Inflammatory macrophage (primary cell): ENCODE measurements at places on chromosomes 3 and 15.

- DNase-seq = no peak
These were observed 23.3 kb upstream of the CHMP2B start for GRCh38 chr3:87203809-87204208.

- DNase-seq = no peak
These were observed 1.9 kb upstream of the FETUB start for GRCh38 chr3:186638259-186638658.

- DNase-seq = peak; percentile 63
These were observed 630 bp downstream of the ATP6V1A start for GRCh38 chr3:113747283-113748046.

- DNase-seq = no peak
These were observed 758.4 kb upstream of the ROBO1 start for GRCh38 chr3:80526153-80526552.

DNA sequence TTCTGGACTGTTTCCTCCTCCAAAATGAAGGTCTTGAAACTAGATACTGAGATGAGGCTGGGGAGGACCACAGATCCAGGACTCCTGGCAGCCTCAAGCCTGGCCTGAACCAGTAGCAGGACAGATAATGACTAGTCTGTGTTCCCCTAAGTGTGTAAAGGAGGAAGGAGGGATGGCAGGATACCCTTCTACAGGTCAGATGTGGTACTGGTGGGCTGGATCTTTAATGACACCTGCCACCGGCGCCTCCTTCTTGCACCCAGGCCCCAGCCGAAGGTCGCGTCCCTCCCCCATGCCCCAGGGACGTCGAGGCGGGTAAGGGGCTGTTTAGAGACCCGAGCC is 556 bp downstream of the USP19 start:
- peak; percentile 4 for DNase-seq

GRCh38 chr3:12188328-12188648 is 29.6 kb upstream of the TIMP4 start:
- no peak for DNase-seq

DNA sequence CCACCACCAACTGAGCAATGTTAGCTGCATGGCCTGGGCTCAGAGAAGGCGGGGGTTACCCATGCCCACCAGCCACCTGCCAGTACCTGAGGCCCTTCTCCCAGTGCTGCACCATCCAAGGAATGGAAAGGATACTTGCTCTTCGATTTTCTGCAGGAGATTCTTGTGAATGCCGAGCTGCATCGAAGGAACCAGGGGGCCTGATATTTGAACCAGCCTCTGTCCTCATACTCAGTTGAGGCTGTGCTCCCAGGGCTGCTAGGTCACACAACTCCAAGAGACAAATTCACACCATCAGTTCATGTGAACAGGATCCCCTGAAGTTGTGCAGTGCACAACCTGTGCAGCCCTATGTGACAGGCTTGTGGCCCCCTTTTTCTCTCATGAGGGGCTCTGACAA is 18.0 kb downstream of the PLA2G4F start:
- no peak for DNase-seq

DNA sequence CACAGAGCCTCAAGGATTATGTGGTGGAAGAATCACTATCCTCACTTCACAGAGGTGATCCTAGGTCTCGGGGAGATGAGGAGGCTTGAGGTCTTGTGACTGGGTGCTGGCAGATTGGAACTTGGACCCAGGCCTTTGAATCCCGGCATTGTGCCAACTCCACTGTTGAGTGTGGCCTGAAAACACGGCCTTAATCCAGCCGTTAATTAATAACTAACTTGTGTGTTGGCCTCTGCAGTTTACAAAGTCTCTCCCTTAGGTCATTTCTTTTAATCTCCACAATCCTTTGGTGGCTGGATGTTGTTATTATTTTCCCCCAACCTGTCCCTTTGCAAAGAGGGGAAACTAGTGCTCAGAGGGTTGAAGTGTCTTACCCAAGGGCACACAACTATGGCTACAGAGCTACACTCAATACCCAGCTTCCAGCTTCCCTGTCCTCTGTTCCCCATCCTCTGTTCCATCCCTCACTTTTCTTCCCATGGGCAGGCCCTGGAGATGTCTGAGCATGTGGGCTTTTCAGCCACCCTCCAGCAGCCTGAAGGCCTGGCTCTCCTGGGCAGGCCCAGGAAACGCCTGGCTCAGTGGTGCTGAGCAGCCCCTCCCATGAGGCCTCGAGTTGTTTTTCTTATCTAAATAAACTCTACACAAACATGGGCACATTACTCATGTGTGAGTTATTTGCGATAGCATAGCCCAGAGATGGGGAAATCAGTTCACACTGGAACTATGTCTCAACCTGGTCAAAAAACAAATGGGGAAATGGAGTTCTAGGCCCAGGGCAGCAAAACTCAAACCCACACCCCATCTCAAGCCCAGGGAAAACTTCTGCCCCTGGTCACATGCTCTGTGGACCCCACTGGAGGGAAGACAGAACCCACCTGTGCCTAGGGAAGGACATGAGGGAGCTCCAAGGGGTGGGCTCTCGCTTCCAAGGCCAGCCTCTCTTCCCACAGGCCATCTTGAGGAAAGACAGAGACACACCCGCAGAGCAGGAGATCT is 16.8 kb upstream of the SMAD3 start:
- peak; percentile 81 for DNase-seq
